Endothelial cell (in vitro differentiated cells): ENCODE measurements at places on chromosomes 12 and 14. TPM values are rescaled to one million over a fixed set of nuclear protein-coding genes. Genes with fewer than 3 reads are reported as not detected.

- DNase-seq, result no peak
Observed at GRCh38 chr12:40688085-40688725, 4.0 kb upstream of the CNTN1 start.

- DNase-seq, result no peak
Observed at GRCh38 chr12:49012739-49013138, 5.8 kb downstream of the PRKAG1 start.

- DNase-seq, result no peak
Observed at GRCh38 chr12:57171668-57172067, 24.2 kb upstream of the LRP1-AS start.

- peak; percentile 59 for DNase-seq
Observed at GRCh38 chr12:80186727-80187217, 87.4 kb downstream of the OTOGL start.

GRCh38 chr12:91367234-91367849 lies 184.7 kb upstream of the DCN start:
- DNase-seq, result no peak

DNA sequence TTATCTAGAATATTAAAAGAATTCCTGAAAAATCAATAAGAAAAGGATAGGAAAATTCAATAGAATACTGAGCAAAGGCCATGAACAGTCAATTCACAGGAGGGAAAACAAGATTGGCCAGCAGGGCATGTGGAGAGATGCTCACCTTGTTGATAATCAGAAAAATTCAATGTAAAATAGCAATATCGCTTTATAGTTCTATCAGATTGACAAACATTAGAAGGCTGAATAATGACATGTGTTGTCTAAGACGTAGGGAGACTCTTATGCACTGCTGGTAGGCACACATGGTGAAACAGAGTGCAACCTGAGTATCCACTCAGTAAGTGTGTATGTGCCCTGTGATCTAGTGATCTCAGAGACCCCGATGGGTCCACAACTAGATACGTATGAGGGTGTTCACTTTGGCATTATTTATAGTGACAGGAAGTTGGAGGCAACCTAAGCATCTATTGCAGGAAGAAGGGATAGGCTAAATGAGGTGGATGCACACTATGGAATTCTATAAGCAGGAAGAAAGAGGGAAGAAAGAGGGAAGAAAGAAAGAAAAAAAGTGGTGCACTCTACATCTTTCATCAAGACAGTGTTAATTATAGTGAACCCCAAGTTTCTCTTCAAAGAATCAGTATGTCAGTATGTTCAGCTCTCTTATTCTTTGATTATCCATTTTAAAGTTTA lies 3.8 kb upstream of the ANKRD33 start:
- DNase-seq, result no peak

- DNase-seq, result no peak
Observed at GRCh38 chr12:92470608-92471021, 232.2 kb upstream of the PLEKHG7 start.

DNA sequence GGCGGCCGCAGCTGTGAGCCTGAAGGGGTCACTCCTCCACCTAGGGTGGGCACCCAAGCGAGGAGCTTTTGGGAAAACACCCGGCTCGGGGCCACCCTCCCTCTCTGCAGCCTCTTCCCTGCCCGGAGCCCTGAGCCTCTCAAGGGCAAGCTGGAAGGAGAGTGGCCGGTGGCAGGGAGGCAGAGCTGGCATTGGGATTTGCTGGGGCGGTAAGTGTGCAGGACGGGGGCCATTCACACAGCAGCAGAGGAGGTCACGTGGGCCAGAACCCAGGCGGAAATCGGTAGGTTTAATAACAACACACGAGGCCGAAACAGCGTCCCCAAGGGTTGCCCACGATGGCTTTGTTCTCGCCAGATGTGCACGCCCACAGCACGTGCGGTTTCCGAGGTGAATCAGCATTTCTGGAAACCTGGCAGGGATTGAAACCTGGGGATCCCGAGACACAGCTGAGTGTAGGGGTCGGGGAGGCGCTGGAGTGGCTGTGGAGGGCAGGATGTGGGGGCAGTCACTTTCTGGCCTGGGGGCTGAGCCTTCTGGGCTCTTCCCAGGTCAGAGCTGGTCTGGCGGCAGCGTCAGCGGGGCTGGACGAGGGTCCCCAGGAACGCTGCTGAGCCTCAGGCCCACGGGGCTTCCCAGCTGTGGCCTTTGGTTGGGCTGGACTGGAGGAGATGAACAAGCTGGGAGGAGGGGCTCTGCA lies 23.5 kb downstream of the NOC4L start:
- no peak for DNase-seq

GRCh38 chr14:73720636-73721035 lies 6.5 kb upstream of the PNMA1 start:
- no peak for DNase-seq

SLC6A13 gene
- total RNA-seq, result 0.90 TPM

ZDHHC22 gene
- total RNA-seq, result 12.0 TPM

TAS2R42 gene
- not detected for total RNA-seq

RPL10L gene
- total RNA-seq, result not detected

REM2 gene
- 0.36 TPM for total RNA-seq
